Left ventricle myocardium inferior (tissue), 1 donor: ENCODE measurements at places on chromosomes 11 and 22.

GRCh38 chr11:28274216-28274615 is 166.0 kb downstream of the METTL15 start:
- DNase-seq: no peak

DNA sequence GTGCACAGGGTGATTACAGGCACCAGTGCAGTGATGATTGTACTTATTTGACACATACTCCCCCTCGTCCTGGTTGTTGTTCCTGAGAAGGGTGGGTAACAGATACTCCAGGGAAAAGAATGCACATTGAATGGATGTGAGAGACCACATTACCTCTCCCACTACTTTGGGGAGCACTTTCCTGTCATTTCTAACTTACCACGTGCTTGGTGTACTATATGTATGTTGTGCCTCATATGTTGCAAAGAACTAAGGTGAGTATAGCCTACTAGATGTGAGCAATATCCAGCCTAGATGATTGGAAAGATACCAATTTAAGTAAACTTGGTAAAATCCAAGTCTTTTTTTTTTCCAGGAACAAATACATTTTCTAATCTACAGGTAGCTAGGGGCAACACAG is 14.3 kb upstream of the SCARF2 start:
- DNase-seq: no peak

DNA sequence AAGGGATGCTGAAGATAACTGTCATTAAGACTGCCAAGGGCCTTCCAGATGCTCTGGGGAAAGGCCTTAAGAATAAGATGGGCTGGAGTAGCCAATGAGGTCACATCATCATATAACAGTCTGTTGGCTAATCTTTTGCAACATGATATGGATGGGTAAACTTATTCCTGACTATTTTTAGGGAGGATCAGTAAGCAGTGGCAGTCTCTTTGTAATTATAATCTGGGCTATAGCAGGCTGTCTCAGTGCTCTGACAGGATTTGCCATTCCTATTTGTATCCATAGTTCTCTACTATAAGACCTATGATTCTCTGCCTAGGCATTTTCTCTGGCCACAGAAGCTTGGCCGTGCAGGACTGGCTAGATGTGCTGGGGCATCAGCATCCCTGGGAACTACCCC is 16.1 kb upstream of the CALCB start:
- DNase-seq: no peak

GRCh38 chr22:35930933-35931332 is 97.7 kb downstream of the RBFOX2 start:
- DNase-seq: no peak

GRCh38 chr11:73234471-73235181 is 16.5 kb downstream of the P2RY2 start:
- no peak for DNase-seq
